ENCODE measurements at places on chromosomes 11 and 22. TPM values are rescaled to one million over a fixed set of nuclear protein-coding genes. Genes with fewer than 3 reads are reported as not detected.

FBLN1 gene
- total RNA-seq = 2.1 TPM

NCF4 gene
- total RNA-seq = not detected

NNMT gene
- total RNA-seq = 344 TPM

KRTAP5-11 gene
- total RNA-seq = not detected

DTX4 gene
- 0.49 TPM for total RNA-seq

All from RPMI7951 (cell line).